ENCODE measurements at places on chromosomes 7 and 10. TPM values are rescaled to one million over a fixed set of nuclear protein-coding genes. Genes with fewer than 3 reads are reported as not detected.

SEMA3A gene
- 0.38 TPM for total RNA-seq

INMT gene
- 0.40 TPM for total RNA-seq

MKI67 gene
- total RNA-seq = 272 TPM

DNA sequence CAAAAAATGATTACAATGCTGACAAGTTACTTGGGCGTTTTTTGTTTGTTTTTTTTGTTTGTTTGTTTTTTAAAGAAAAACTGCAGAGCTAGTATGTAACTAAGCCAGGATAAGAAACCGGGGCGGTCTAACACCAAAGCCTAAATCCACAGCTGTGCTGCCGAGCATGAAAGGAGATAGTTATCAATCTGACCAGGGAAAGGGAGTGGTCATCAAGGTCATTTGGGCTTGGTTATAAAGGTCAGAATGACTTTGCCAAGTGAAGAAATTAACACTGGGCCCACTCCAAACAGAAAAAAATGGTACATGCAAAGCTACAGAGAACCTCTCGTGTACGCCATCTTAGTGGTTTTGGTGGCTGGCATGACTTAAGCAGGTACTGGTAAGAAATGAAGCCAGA is 104.7 kb downstream of the SRPK2 start:
- no peak for DNase-seq

DNA sequence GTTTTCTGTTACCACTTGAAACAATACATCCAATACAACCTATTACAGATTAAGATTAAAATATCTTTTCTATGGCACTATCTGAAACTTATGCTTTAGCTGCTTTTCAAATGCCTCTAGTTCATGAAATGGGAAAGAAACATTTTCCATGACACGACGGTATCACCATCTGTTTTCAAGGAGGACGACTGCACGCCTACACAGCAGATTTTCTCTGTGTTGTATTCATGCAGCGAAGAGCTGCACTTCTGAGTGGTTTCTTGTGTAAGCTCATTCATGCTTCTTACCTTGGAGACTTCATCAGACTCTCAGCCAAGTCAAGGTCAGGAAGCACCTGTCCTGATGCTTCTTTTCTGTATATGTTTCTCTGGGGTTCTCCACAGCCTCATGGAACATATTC is 179.2 kb downstream of the DYNC1I1 start:
- DNase-seq = no peak

DNA sequence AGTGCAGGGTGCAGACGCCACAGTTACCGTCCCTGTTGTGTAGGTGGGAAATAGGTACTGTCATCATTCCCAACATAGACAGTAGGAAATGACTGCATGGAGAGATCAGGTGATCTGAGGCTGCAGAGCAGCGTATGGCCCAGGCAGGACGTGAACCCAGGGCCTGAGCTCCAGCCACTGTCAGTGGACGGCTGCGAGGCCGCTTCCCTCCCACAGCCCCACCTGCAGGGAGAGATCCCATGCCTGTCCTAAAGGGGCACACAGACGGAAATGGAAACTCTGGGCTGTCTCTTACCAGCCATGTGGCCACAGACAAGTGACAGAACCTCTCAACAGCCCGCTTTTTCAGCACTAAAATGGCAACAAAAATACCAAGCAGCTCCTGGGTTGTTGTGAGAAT is 44.5 kb upstream of the MNX1 start:
- no peak for DNase-seq

GRCh38 chr7:69534461-69535041 is 63.7 kb upstream of the AUTS2 start:
- DNase-seq = no peak

DNA sequence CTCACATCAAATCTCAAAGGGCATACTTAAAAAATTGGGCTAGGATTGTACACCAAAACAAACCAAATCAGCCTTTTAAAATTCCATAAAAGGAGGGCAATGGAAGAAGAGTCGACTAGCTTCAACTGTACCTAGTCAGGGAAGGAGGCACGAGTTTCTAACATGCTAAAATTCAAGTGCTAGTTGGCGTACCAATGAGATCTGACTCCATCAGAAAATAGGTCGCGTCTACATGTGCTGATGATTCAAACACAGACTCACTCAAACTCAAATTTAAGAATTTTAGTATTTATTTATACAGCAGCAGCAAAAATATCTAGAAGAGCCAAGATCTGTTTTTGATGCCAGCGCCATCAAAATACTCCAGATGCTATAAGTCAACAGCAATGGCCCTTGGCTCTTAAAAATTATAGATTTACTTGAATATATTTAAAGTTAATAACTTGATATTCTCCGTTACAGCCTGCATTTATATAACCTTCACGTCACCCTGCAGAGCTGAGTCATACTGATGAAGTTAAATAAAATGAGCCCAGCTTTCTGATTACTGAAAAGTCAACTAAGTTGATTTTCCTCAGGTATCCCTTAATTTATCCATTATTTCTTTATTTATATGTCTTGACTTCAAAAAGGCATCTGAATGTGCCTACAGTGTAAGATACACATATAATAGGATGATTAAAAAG is 302.1 kb upstream of the IMMP2L start:
- DNase-seq = no peak

DNA sequence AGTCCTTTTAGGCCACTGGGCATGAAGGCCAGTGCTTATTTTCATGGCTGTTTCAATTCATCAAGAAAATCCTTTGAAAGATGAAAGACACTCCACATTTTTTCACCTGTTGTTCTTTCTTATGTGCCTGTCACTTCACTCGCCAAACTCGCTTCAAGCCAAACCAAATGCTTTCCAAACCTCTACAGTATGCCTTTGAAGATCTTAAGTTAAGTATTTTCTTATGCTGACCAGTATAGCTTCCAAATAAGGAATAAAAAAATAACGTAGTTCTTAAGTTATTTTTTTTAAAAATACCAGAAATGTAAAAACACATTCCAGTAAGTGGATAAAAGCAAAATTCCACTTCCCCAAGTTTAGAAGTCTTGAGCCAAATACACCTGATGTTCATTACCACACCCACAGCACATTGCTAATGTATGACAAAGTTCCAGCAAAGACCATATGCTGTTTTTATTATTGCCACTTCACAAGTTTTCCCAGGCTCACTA is 186.1 kb downstream of the MTERF1 start:
- no peak for DNase-seq

DNA sequence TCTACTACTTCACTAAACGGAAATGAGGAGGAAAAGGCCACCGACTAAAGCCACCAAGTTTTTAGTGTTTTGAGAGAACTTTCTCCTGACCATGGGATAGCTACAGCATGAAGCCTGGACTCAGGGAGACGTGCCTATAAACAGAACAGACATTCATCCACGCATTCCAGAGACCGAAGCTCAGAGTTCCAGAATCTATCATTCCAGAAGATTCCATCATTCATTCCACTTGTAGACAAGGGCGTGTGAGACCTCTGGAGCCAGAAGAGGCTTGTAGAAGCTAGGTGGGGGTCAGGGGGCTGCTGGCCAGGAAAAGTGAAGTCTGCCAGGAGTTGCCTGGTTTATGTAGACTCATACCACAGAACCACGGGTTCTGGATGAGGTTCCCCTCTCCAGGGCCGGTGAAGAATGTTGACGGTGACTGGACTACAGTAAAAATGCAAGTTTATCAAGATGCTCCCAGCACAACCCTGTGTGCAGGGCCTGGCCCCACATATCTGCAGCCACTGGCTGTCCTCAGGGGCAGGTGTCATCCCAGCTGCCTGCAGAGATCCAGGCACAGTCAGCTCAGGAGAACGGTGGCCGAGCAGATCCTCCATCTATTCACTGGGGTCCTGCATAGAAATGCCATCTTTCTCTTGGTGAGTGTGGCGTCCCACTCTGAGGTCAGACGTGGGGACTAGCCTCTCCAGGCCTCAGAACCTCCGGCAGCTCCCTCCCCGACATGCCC is 215.7 kb downstream of the USP6NL start:
- no peak for DNase-seq

GRCh38 chr7:7706556-7707172 is 11.7 kb downstream of the RPA3 start:
- DNase-seq = no peak

- DNase-seq = no peak
Measured at GRCh38 chr10:43176271-43176670, 38.0 kb downstream of the CSGALNACT2 start.
